Activated CD4-positive, alpha-beta T cell treated with anti-CD3 and anti-CD28 coated beads, Interleukin-2, amount 50 U/mL, for 16 hours (primary cell): ENCODE measurements at places on chromosomes 7 and 10.

DNA sequence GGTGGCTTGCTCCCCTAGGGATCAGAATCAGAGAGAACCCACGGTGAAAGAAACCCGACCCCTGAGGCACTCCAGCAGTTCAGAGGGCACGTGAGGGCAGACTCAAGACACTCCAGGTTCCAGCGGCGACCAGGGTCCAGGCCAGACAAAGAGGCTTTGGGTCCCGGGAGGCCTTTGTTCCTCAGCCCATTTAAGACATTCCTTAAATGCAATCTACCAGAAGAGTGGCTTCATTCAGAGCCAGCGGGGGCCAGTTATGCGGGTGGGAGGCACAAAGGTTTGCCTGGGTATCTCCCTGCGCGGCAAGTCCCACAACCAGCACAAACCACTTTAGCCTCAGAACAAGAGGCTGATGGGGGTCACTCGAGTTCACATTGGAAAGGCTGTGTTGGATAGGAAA is 53.6 kb downstream of the AFAP1L2 start:
- DNase-seq: no peak

GRCh38 chr7:140349144-140349771 is 49.1 kb downstream of the SLC37A3 start:
- DNase-seq: no peak

GRCh38 chr10:125878957-125879835 is 1.9 kb downstream of the DHX32 start:
- no peak for DNase-seq

- DNase-seq: no peak
Measured at GRCh38 chr10:13788711-13789447, 202.1 kb downstream of the PRPF18 start.
